Peyer's patch (tissue), 4 donors: ENCODE measurements at places on chromosomes 16 and 17. TPM values are rescaled to one million over a fixed set of nuclear protein-coding genes. Genes with fewer than 3 reads are reported as not detected.

PPL gene
- 50.0 TPM for total RNA-seq

DPEP1 gene
- 3,324 TPM for total RNA-seq

- no peak for DNase-seq
Measured at GRCh38 chr16:25709213-25709612, 17.5 kb downstream of the HS3ST4 start.

GRCh38 chr17:7589204-7589868 is 558 bp downstream of the SOX15 start:
- peak; percentile 89 for DNase-seq

DNA sequence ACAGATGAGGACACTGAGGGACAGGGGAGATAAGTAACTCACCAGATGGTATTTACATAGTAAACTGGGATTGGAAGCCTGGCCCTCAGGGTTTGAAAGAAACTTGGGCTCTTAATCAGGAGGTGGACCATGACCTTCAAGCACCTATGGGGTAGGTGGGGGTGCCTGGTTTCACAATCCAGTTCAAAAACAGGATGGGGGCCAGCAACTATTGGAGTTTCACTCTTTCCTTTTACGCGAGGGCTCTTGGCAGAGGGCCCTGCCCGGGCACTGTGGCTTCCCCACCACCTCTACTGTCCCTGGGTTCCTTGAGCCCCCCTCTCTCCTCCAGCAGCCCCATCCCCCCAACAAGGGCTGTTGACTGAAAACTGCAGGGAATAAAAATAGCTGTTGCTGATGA is 11.3 kb upstream of the PRR29 start:
- no peak for DNase-seq

DNA sequence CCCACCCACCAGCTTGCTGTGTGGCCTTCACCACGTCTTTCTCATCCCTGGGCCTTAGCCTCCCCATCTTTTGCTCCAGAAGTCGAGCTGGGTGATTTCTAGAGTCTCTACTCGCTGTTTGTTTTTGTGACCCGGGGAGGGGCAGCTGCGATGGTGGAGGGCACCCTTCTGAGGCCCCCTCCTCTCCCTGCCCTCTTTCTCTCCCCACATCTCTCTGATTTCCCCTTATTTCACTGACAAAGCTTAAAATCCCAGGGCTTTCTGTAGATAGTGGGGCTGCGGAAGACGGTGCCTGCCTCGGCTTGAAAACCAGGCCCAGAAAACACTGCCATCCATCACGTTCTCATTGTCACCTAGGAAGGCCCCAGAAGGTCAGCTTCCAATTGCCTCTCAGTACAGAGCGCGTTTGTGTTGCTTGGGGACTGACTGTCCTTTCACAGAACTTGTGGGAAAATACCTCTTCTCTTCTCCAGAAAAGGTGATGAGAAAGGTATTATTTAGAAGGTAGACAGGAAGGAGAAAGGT is 95.1 kb downstream of the NTN1 start:
- no peak for DNase-seq
